ENCODE measurements at places on chromosomes 2 and 18.

GRCh38 chr2:71526141-71526540 lies 72.8 kb downstream of the DYSF start:
- peak; percentile 3 for DNase-seq

- no peak for DNase-seq
These were observed 14.2 kb upstream of the WIPF1 start for GRCh38 chr2:174611854-174612253.

- DNase-seq, result no peak
These were observed 83.7 kb downstream of the TMEM131 start for GRCh38 chr2:97911922-97912575.

DNA sequence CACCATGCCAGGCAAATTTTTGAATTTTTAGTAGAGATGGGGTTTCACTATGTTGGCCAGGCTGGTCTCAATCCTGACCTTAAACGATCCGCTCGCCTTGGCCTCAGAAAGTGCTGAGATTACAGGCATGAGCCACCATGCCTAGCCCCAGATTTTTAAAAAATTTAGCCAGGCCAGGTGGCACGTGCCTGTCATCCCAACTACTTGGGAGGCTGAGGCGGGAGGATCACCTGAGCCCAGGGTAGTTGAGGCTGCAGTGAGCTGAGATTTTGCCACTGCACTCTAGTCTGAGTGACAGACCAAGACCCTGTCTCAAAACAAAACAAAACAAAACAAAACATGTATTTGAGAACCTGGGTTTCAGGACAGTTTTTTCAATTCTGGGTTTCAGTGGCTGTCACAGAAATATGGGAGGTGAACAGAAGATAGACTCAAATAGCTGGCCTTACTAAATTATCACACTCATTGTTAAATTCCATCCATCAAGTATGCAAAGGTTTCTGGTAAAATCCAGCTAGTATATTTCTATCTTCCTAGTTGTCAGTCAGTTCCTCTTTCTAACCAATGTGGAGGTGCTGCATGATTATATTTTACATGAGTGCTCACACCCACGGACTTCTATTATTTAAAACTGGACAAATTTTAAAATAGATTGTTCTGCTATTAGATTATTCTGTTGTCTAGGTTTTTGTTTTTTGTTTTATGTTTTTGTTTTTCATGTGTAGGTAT lies 5.4 kb downstream of the ALPG start:
- DNase-seq, result no peak

DNA sequence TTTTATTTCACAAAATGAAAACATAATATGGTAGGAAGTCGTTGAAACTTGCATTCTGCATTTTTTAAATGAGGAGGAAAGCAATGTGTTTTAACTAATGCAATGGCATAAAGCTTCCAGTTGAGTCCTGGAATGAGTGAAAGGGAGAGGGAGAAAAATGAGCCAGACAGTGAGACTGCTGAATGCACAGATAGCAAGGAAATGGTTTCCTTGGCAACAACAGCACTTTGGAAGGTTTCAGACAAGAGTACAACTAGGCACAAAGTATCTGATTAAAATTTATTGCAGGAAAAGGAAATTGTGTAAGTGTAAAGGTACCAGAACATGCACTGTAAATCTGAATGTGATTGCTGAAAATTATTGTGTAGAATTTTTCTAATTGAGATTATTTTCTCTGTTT lies 320.1 kb upstream of the KYNU start:
- no peak for DNase-seq

GRCh38 chr2:209468846-209469245 lies 45.0 kb downstream of the MAP2 start:
- no peak for DNase-seq

DNA sequence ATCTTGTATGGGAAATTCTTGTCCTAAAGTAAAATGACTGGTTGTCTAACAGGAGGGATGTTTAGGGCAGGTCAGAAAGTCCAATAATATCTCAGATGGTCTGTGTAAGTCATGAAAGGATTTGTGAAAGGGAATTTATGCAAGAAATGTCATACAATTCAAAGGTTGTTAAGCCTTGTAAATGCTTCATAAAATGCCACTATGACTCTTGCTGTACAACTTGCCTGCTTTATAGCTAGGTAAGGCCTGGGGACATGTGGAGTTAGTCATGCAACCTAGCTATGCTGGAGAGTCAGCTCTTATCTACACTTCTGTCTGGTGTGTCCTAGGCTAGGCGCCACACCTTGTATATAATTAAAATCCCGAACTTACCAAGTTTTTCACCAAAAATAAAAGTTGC lies 36.9 kb upstream of the VWA3B start:
- no peak for DNase-seq

DNA sequence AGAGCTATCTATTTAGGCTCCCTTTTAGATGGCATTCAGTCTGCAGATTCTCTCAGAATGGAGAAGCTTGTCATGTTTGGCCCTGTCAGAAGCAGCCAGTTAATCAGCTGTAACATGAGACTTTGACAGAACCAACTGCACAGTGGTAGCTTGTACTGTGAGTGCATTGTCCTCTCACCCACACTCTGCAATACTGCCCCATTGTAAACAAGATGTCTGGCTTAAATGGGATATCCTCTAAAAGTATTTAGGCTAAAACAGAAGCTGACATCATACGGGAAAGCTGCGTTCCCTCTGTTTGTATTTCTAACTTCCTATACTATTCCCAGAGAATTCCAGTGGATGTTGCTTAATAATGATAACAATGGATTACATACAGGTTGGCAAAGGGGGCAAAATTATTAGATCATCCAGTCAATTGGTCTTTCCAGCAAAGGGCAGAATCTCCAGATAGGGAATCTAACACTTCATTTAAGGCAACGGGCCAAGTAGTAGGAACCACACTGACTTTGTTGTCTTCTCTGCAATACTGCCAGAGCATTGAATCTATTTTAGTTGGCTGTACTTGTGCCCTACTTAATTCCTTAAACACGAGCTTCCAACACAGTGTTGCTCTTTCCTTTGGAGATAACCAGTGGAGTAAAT lies 15.4 kb upstream of the STAT4 start:
- DNase-seq, result no peak

DNA sequence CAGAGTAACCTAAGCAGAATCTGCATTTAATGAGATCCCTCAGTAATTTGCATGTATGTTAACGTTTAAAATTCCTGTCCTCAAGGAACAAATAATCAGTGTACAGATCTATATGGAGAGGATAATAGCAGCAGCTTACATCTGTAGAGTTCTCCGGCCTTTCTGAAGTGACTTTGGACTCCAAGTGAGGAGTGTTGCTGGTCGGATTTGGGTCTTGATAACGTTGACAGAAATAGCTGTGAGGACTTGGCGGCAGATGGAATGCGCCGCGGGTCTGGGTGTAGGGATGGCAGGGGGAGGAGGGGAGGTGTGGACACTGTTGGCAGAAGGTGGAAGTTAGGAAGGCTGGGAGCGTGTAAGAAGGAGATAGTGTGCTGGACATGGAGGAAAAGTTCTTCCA lies 170.9 kb upstream of the GATA6 start:
- DNase-seq, result no peak

DNA sequence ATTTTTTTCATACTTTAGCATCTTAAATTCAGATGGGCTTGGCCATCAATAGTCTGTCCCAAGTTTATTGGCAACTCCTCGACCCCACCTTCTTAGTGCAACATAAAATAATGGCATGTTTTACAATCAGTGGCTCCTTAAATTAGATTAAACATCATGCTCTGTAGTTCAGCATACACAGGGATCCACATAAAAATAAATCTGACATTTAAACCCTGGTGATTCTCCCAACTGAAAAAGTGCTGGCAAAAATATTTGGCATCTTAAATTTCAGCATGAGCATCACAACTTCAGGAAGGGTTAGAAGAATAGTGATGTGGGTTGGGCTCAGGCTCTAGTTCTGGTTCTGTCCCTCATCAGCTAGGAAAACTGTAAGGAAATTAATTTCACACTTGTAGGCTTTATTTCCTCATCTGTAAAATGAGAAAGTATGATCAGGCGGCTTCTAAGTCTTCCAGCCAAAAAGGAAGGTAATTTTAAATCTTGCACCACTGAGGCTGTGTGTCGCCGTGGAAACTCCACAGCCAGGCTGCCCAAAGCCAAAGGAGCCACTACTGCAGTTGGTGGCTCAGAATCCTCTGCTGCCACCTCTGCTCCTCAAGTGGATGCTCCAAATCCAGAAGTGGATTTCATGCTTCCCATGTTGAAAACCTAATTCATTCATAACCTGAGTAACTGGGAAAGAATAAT lies 17.6 kb upstream of the EPG5 start:
- no peak for DNase-seq

GRCh38 chr2:220847006-220847405 lies 725.1 kb downstream of the EPHA4 start:
- no peak for DNase-seq

GRCh38 chr2:208034503-208035140 lies 9.3 kb upstream of the PLEKHM3 start:
- DNase-seq, result no peak

GRCh38 chr2:165594935-165595255 lies 125.4 kb downstream of the CSRNP3 start:
- DNase-seq, result no peak

DNA sequence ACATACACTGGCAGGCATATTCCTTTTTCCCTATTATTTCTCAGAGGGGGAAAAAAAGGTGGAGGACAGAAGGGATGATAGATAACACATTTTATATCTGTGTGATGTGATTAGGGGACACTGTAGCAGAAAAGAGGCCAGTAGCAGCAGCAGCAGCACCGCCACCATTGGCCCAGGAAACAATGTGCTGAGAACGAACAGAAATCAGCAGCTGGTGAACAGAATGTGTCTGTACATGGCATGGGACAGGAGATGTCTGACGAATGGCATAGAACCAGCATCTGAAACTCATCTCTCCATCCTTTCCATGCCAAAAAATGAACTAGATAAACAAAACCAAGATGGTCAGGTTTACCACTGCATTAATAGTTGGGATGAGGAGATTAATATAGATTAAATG lies 936.1 kb upstream of the ACVR2A start:
- DNase-seq, result no peak

GRCh38 chr2:30454571-30454970 lies 7.5 kb downstream of the LCLAT1 start:
- no peak for DNase-seq

GRCh38 chr2:149084924-149085795 lies 46.7 kb downstream of the LYPD6B start:
- no peak for DNase-seq

GRCh38 chr2:54457323-54458023 lies 1.3 kb downstream of the SPTBN1 start:
- DNase-seq, result peak; percentile 32

- no peak for DNase-seq
These were observed 298.8 kb downstream of the ZNF407 start for GRCh38 chr18:74896390-74896991.

DNA sequence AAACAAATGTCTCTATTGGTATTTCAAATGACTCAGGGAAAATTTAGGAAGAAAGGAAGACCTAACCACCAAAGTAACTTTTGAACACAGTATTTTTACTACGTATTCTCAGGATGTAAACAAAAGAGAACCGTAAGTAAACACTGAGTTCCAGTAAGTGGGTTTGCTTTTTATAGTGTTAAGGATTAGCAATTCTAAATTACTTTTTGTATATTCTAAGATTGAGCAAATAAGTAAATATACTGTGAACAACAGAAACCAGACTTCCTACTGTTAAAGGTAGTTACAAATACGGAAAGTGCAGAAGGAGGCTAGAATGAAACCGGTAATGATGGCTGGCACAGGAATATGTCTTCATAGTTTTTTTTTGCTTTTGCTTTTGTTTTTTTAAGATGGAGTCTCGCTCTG lies 31.5 kb downstream of the SESTD1 start:
- DNase-seq, result no peak

- DNase-seq, result no peak
These were observed 59.2 kb downstream of the PIEZO2 start for GRCh38 chr18:11089931-11090715.

- no peak for DNase-seq
These were observed 100.2 kb downstream of the TWIST2 start for GRCh38 chr2:238947920-238948710.

DNA sequence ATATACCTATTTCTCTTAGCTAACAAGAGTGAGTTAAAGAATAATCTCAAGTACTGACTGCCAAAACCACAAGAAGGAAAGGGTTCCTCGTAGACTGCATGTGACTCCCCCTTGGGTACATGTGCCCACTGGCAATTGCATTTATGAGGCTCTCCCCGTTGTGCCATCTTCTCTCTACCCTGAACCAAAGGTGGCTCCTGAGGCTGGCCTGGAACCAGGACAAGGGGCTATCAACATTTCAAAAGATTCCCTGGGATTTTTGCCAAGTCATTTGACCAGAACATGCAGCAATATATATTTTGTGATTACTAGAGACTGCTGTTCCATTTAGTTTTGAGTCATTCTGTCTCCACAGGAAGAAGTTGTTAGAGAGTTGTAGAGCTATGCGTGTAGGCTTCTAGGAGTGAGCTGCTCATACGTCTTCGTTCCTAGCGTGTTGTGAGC lies 45.8 kb downstream of the LAMA3 start:
- DNase-seq, result no peak

DNA sequence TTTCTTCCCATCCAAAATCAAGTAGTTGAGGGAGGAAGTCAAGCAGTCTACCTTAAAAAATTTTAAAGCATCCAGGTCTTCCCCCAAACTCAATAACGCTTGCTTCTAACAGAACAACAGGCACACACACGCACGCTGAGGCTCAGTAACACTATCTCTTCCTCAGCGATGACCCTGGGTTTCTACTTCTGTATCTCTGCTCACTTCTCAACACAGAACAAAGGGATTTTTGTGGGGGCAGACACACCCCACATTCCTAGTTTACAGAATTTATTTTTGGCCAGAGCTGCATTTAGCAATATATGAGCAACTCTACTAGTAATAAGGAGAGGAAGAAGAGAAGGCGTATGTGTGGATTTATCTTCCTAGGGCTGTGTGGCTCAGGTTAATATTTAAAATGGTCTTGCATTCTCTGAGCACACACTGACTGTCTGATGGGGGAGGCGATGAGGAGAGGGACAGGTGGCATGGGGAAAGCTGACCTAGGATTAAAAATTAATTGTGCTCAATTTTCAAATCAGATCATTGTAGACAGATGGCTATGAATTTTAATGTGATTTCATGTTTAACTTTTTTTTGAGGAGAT lies 71.3 kb upstream of the PPM1B start:
- DNase-seq, result no peak

DNA sequence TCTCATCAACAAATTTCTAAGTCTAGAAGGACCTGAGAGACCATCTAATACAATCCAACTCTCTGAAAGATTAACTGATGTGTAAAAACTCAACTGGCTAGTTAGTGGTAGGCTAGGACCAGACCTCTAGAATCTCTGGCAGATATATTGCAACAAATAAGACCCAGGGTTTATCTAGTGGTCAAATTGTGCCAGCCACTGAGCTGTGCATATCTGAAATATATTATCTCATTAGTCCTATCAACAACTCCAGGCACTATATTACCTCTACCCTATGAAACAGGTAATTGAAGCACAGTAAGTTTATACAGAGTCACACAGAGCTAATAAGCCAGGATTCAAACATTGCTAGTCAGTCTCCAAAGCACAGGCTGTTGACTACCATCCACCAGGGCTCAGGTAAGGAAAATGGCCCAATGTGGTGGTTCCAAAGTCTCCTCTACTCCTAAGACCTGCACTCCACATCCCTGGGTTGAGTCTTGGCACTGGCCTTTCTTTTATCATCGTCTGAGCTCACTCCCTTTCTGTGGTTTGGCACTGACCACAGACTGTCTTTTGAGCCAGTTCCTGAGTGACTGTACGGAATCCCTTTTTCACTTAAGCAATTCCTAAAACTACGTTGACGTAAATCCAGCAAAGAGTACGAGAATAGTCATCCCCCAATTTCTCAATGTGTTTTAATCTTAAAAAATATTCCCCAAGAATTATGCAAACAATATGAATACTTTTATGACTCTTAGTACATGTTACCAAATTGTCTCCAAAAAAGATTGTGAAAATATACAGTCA lies 11.9 kb upstream of the PID1 start:
- DNase-seq, result no peak

- no peak for DNase-seq
These were observed 20.8 kb upstream of the TMEM17 start for GRCh38 chr2:62526531-62527381.
